ENCODE measurements at places on chromosomes 1 and 21.
A peak's percentile ranks its signal among the peaks of the same experiment; 100 is the strongest.

GRCh38 chr1:58745666-58746065 lies 38.2 kb downstream of the JUN start:
- DNase-seq: no peak

GRCh38 chr1:9384751-9385245 lies 92.1 kb downstream of the SPSB1 start:
- DNase-seq: no peak

GRCh38 chr1:157235307-157235706 lies 97.1 kb upstream of the ETV3 start:
- DNase-seq: no peak

- peak; percentile 26 for DNase-seq
Measured at GRCh38 chr1:150464422-150464826, 22.8 kb upstream of the TARS2 start.

DNA sequence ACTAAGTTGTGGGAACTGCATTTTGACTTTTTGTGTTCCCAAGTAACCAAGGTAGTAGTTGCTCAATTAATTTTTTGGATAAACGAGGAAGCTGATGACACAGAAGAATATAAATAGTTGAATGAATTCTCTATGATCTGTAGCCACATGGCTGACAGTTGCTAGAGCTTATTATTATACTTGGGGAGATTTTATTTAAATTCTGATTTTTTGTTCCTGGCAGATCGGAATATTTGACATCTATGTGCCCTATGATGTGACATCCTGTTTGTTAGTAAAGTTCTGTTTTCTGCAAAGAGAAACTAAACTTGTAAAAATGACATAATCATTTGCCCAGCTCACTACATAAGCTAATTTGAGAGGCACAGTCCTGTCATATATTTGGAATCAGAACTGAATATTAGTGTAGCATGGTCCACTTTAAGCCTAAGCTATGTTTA lies 9.7 kb upstream of the LYST start:
- DNase-seq: no peak

DNA sequence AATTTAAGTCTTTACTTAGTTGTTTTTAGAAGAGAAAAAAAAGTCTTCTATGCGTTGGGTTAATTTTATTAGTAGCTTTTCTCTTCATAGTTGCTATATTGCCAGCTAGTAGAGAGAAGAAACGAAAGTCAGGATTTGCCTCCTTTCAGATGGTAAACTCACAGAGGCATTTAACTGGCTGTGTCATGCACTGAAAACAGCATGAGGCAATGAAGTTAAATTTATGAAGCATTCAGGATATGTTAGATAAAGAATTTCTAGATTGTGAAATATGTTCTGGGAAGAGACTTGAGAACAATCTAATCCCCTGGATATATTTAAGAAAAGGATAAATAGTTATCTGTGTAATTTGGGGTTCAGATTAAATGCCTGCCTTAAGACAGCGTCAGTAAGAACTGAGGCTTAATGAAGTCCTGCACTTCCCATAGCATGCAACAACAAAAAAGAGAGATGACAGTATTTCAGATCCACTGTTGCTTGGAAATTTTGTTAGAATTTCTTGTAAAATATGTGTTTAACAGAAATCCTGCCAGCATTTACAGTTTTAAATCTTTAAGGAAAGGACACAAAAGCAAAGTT lies 1.7 kb downstream of the ANGPTL1 start:
- DNase-seq: no peak

GRCh38 chr1:51306950-51307349 lies 23.4 kb downstream of the TTC39A start:
- no peak for DNase-seq

GRCh38 chr1:67724928-67725560 lies 40.0 kb downstream of the GADD45A start:
- peak; percentile 74 for DNase-seq

DNA sequence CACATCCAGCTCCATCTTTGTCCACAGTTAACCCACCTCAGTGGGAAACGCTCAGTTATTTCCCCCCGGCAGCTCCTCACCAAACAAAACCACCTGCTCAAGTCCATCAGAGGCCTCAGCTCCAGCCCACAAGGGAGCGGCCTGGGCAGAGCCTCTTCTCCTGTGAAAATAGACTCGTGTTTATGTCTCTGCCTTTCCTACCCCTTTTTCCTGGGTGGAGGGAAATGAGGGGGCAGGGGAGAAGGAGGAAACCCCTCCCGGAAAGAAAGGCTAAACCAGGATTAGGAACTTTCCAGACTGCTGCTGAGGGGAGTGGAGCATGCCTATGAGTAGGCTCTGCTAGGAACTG lies 81.6 kb downstream of the PAX7 start:
- no peak for DNase-seq

GRCh38 chr1:202244841-202245261 lies 51.3 kb downstream of the LGR6 start:
- DNase-seq: no peak

GRCh38 chr1:41274752-41275545 lies 32.8 kb upstream of the SCMH1 start:
- no peak for DNase-seq

- no peak for DNase-seq
Measured at GRCh38 chr1:183315991-183316758, 102.0 kb downstream of the NMNAT2 start.

DNA sequence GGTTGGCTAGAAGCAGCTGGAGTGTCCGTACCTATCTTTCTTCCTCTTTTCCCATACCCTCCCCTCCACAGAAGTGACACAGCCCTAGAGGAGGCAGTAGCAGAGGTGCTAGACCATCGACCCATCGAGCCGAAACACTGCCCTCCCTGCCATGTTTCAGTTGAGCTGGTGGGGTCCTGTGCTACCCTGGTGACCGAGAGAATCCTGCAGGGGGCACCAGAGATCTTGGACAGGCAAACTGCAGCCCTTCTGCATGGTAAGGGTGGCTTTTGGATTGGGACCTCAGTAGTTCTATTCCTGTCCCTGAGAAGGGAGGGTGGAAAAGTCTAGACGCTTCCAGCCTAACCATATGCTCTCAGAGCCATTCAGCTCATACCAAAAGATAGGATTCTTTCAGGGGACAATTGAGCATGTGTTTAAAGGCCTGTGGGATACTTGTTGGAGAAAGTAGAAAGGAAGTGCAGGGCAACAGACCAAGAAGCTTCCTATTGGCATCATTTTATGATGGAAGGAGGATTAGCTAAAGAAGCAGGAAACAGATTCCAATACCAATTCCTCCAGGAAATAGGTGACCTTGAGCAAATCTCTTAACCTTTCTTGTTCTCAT lies 11.7 kb upstream of the BNIPL start:
- DNase-seq: no peak

DNA sequence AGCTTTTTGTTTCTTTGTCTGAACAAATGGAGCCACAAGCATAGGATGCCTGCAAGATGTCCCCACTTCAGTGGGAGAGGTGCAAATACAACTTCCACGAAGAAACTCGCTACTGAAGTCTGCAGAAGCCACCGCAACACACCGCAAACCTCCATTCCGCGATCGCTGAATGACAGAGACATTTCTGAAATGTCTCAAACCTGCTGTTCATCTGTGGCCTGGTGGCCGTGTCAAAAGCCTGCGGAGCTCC lies 1.0 kb downstream of the TP53BP2 start:
- DNase-seq: no peak

GRCh38 chr1:226066415-226067078 lies 4.0 kb downstream of the H3-3A start:
- DNase-seq: no peak

GRCh38 chr1:93805027-93805610 lies 73.9 kb downstream of the DNTTIP2 start:
- DNase-seq: no peak

DNA sequence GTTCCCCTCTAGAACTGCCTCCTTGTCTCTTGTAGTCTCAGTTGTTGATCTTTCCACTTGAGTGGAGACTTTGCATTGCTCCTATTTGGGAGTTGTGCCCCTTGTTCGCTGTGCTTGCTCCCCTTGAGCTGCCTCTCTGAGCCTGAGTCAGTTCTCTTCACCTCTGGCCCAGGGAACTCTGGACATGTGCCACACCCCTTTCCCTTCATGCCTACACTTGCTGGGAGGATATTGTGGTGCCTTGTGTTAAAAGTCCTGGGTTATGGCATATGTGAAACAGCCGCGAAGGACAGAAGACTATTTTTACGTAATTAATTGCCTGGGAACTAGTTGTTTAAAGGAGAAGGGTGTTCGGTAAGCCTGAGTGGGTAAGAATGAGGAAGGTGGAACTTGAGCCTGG lies 32.2 kb upstream of the RPTN start:
- DNase-seq: no peak

DNA sequence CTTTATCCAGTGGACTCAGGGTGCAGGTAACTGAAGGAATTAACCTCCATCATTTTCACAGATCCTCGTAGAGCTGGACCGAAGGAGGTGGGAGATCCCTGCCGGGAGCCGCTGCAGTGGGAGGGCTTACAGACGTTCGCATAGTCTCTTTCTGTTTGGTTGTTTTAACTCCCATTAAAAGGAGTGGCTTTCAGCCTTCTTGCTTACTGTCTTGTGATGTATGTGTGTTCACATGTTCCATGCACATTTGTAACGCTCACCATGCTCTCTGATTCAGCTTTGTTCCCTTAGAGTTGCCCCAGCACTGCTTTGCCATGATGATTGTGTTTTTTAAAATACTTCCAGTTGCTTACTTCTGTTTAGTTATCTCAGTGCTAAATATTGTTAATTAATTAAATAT lies 85.8 kb downstream of the ADARB1 start:
- no peak for DNase-seq

DNA sequence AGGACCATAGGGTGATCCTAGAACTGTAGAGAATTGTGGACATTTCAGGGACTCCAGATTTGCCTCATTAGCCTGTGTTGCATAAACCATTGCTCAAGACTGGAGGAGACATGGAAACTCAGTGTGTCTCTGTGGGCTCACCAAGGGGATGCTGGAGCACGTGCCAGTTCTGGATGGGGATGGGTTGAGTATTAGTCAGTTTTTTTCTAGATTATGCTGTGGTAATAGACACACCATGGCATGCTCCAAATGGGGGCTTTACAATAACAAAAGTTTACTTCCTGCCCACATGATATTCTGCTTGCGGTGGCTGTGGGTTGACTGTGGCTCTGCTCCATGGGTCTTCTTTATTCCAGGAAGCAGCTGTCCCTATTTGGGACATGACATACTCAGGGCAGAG lies 125.4 kb downstream of the FOXD2 start:
- DNase-seq: no peak

DNA sequence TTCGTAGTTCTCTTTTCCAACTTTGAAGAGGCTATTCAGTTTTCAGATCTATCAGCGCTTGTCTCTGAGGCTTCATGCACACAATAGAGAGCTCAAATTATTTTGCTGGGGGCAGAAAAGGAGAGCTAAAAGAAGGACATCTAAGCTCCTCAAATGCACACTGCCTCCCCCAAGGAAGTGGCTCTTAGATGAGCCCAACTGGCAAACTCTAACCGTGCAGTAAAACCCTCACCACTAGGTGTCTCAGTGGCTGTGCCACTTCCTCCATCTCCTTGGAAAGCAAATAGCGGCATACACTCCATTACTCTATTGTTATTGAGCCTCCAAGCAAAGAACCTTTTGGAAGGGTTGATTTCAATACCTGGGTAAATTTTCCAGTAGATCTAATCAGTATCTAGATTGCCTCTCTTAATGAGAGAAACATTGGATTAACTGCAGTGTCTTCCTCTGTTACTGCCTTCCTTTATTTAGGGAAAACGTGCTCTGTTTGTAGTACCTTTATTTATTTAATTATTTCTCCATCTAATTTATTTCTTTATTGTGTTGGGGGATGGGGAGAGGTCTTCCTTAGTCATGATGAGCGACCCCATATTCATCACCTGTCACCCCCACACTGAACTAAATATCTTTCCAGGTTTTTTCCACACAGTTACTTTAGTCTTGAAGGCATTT lies 9.2 kb upstream of the SFPQ start:
- peak; percentile 59 for DNase-seq

GRCh38 chr1:206784471-206784903 lies 12.2 kb upstream of the IL10 start:
- DNase-seq: no peak

DNA sequence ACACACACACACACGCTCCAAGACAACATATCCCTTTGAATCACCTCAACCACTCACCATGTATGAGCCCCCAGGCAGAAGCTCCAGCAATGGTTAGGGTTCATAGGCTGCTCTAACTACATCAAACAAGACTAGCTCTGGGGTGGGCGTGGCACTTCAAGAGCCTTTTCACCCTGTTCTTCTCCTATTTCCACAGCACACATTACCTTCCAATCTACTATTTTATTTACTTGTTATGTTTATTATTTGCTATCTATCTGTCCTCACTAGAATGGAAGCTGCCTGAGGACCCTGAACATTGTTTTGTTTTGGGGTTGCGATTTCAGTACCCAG lies 28.7 kb downstream of the TRABD2B start:
- no peak for DNase-seq

- no peak for DNase-seq
Measured at GRCh38 chr1:16605532-16606505, 7.5 kb downstream of the NBPF1 start.

DNA sequence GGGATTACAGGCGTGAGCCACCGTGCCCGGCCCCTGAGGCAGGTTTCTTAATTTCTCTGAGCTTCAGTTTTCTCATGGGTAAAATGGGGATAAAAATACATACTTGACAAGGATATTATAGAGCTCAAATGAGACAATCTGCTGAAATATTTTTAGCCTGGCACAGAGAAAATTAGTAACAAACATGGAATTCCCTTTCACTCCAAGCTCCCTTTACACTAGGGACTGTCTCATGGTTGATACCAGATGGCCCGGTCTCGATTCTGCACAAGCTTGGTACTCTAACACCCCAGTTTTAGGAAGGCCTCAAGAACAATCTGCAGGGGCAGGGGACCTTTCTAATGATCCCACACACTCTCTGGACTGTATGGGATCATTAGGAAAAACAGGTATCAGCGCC lies 671.7 kb downstream of the SMYD3 start:
- no peak for DNase-seq

DNA sequence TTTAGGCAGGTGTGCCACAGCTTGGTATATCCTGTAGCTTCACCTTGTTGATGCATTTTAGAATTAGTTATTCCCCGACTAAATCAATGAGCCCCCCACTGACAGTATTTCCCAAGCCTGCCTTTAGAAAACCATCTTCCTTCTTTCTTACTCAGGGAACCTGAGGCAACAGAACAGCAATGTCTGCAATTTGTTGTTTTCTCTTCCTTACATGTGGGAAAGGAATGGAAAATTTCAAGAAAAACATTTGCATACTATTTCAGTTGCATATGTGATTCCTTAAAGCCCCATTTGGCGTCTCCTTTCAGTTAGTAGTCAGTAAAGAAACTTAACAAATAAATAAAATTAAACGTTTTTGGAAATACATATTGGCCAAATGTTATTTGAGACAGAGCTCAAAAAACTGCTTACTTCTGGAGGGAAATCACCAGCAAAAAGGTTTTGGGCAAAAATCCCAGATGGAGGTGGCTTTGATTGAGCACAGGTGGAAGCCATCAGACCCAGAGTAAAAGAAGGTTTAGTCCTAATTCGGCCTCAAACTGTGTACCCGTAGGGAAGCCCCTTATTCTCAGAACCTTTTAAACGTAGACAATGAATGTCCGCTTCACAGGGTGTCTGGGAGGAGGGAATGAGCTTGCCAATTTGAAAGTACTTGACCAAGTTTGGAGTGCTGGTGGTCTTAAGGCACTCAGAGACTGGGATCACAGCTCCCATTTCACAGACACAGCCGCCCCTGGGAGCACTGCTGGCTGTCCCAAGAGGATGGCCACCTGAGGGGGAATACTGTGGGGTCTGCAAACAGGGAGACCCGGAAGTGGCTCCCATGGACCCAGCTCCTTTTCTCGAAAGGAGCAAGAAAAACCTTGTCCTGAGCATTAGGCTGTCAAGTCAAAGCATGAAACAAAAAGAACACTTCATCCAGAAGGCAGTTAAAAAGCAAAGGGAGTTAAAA lies 9.4 kb downstream of the LHX4 start:
- DNase-seq: no peak
